Myocyte (in vitro differentiated cells): ENCODE measurements at places on chromosomes 7 and 10.
A peak's percentile ranks its signal among the peaks of the same experiment; 100 is the strongest.

DNA sequence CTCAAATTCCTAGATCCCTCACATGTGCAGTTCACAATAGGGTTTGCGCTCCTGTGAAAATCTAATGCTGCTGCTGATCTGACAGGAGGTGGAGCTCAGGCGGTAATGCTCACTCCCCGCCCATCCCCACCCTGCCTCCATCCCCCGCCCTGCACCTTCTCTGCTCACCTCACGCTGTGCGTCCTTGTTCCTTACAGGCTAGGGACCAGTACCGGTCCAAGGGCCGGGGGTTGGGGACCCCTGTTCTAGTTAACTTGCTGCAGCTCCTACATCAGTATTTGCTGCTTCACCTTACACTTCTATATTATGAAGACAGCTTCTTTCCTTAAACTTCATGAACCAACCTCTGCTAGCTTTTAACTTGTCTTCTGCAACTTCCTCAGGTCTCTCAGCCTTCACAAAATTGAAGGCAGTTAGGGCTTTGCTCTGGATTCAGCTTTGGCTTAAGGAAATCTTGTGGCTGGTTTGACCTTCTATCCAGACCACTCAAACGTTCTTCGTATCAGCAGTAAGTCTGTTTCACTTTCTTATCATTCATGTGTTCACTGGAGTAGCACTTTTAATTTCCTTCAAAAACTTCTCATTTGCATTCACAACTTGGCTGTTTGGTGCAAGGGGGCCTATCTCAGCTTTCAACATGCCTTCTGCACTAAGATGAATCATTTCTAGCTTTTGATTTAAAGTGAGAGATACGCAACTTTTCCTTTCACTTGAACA, 1.7 kb upstream of the TNKS2 start:
- peak; percentile 3 for DNase-seq

DNA sequence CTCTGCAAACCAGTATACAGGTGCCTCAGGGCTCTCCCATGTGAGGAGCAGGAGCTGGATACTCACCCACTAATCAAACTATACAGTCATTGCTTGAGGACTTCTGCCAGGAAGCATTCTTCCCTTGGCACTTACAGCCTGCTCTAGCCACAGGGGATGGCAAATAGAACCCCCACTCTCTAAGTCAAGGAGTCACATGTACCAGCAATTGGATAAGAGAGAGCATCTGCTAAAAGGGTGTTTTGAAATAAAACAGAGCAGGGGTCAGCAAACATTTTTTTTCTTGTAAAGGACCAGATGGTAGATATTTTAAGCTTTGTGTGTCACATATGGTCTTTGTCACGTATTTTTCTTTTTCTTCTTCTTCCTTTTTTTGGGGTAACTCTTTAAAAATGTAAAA, 865.2 kb upstream of the GHITM start:
- no peak for DNase-seq

GRCh38 chr7:103120362-103120761, 28.5 kb downstream of the NAPEPLD start:
- no peak for DNase-seq

- DNase-seq, result no peak
Measured at GRCh38 chr7:132394283-132395198, 181.7 kb downstream of the PLXNA4 start.

DNA sequence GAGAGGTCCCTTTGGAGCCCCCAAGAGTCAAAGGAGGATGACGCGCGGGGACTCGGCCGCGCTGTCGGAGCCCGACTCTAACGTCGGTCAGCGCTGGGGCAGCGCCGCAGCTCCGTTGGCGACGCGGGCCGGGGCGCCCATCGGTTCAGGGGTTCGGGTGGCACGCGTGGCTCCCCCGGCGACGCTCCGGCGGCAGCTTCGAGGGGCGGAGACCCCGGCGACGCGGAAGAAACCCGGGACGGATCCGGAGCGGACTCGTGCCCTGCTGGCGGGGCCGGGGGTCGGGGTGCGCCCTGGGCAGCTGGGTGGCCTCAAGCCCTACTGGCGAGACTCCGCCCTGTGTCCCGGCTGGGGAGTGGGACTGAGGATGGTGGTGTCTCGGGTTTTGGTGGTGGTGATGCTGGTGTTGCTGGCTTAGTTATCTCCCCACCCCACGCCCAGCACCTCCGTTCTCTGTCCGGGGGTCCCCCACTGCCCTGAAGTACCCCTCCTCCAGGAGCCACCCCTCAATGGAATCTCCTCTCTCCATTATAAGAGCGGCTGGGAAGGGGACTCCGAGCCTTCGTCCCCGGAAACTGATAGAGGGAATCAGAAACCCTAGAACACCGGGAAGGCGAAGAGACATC, at the start of gene NAT16:
Gene NAT16 (minus strand): TSS at position 164 of the 626 bp plus-strand sequence. CDS start 5,486 bp downstream, outside the sequence.
- no peak for DNase-seq

DNA sequence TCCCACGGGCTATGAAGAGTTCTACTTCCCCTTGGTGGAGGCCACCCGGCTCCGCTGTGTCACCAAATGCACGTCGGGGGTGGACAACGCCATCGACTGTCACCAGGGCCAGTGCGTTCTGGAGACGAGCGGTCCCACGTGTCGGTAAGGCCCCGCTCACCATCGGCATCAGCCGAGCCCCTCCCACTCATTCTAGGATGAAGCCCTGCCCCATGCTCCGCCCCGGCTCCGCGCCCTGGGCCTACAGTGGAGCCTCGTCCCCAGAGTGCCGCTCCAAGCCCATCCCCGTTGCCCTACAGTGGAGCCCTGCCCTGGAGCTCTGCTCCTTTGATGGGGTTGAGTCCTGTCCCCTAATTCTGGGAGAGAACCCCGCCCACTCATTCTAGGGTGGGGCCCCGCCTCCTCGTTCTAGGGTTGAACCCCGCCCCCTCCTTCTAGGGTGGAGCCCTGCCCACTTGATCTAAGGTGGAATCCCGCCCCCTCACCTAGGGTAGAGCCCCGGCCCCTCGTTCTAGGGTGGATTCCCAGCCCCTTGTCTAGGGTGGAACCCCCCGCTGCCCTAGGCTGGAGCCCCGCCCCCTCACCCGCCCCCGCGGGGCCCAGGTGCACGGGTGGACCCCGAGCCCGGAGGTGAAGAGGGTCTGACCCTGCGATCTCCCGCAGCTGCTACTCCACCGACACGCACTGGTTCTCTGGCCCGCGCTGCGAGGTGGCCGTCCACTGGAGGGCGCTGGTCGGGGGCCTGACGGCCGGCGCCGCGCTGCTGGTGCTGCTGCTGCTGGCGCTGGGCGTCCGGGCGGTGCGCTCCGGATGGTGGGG, 3.4 kb upstream of the MUC12 start:
- peak; percentile 24 for DNase-seq

DNA sequence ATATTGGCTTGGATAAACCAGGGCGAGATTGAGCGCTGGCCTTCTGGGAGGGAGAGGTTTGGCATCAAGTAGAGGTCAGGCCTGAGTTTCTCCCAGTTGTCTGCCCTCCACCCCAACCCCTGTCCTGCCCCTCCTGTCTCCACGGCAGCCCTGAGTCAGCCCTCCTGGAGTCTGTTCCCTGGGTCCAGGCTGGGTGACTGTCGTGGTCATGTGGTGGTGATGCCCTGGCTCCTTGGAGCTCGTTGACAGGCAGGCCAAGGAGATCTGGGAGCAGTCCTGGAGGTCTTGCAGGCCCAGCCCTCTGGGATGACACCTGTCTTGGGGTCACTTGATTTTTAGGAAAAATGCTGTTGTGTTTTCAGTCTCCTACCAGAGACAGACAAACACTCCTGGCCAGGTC, 53.6 kb upstream of the PODXL start:
- DNase-seq, result peak; percentile 61

DNA sequence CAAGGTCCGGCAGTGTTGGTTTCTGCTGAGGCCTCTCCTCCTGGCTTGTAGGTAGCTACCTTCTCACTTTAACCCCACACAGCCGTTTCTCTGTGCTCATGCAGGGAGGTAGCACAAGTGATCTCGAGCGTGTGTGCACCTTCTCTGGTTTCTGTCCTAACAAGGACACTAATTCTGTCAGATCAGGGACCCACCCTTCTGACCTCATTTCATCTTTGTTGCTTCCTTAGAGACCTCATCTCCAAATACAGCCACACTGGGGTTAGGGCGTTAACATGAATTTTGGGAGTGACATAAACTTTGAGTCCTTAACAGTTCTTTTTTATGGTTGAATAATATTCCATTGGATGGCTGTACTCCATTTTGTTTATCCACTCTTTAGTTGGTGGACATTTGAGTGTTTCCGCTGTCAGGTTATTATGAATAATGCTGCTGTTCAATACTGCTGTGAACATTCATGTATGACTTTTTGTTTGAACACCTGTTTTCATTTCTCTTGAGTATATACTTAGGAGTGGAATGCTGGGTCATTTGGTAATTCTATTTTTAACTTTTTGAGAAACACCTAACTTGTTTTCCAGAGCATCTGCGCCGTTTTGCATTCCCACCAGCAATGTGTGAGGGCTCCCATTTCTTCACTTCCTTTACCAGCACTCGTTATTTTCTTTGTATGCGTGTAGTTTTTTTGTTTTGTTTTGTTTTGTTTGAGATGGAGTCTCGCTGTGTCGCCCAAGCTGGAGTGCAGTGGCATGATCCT, 57.5 kb downstream of the LCOR start:
- DNase-seq, result no peak

GRCh38 chr10:5779730-5780129, 33.5 kb downstream of the GDI2 start:
- DNase-seq, result no peak

DNA sequence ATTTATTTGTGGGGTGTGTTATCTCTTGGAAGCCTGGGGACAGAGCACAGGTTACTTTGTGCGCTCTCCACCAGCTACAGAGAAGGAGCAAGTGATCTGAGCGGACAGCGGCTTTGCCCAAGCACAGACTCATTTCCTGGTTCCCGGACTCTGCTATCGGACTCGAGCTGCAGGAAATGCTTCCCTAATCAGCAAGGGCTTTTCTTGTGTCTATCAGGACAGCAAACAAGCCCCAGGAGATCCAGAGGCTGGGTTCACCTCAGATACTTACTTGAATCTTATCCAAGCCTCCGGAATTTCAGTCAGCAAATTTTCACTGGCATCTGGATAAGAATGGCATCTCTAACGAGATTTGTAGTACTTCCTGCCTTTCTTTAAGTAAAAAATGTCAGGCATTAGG, 27.8 kb downstream of the MRC1 start:
- peak; percentile 20 for DNase-seq

DNA sequence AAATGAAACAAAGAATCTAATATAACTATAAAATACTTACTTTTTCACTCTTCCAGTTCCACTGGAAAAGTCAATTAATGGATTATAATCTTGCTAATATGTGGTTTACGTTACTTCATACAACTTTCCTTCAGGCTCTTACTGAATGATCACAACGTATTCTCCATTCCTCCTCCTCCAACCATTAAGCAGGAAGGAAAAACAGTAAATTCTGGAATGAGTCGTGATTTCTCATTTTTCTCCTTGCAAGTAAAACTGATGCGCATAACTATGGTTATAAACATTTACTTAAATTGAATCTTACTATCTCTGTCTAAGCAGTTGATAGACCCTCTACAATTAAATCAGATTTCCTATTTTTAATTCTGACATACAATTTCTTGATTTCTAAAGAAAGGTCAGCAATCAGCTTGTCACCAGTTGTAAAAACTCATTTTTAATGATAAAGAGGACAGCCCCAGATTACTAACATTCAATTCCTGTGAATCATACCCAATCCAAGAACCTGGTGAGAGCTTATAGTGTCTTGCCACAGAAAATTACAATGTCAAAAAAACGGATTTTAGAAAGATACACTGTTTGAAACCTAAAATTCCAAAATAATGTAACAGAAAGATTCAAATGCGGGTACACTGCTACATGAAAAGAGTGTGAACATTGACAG, 64.3 kb downstream of the EZH2 start:
- DNase-seq, result no peak

GRCh38 chr10:12055732-12056131, 13.0 kb upstream of the DHTKD1 start:
- DNase-seq, result no peak

DNA sequence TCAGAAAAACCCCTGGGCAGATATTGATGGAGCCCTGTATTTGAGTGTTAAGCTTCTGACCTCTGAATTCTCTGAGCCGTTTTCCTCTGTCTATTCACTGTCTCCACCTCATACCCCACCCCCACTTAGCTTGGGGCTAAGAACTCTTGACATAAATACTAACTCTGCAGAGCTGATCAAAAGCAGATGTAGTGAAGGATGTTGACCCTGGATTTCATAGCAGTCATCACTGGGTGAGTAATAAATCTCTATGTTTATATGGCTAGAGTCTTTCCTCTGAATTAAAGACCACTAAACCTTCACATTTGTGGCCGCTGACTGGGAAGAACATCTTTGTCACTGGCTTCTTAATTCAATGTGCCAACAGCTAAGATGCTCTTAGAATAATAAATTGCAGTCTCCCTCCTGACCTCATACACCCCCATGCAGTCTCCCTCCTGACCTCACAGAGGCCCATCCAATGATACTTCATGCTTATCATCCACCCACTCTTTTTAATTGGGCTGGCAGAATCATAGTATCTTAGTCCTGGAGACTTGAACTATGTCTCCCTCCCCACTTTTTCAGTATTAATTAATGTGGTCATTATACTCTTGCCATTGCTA, 78.0 kb upstream of the MACROH2A2 start:
- DNase-seq, result no peak

GRCh38 chr7:107075863-107076574, 31.5 kb downstream of the PRKAR2B start:
- DNase-seq, result no peak

DNA sequence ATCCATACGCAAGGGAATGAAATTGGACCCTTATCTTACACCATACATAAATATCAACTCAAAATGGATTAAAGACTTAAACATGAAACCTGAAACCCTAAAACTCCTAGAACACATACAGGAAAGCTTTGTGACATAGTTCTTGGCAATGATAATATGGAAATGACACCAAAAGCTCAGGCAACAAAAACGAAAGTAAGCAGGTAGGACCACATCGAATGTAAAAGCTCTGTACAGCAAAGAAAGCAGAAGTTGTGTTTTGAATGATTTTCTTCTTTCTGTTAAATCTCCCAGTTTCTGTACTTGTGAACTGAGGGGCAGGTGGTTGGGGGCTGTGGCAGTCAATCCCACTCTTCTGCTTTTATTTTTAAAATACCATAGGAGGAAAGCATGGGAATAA, 368.4 kb upstream of the PODXL start:
- DNase-seq, result no peak

GRCh38 chr7:101862280-101863220, 45.1 kb downstream of the CUX1 start:
- DNase-seq, result peak; percentile 79

- peak; percentile 48 for DNase-seq
Measured at GRCh38 chr7:103065667-103066066, 8.9 kb downstream of the FBXL13 start.
